Caco-2 (cell line): ENCODE measurements at places on chromosomes 6 and 20. TPM values are rescaled to one million over a fixed set of nuclear protein-coding genes. Genes with fewer than 3 reads are reported as not detected.

Gene PRSS16
- total RNA-seq, result 16.4 and 16.5 TPM in 2 replicates

Gene C6orf141
- 2.1 and 2.3 TPM in 2 replicates for total RNA-seq

Gene LHFPL5
- not detected in 2 replicates for total RNA-seq

Gene CLIC5
- 15.1 and 15.6 TPM in 2 replicates for total RNA-seq

Gene SPATS1
- not detected in 2 replicates for total RNA-seq

DNA sequence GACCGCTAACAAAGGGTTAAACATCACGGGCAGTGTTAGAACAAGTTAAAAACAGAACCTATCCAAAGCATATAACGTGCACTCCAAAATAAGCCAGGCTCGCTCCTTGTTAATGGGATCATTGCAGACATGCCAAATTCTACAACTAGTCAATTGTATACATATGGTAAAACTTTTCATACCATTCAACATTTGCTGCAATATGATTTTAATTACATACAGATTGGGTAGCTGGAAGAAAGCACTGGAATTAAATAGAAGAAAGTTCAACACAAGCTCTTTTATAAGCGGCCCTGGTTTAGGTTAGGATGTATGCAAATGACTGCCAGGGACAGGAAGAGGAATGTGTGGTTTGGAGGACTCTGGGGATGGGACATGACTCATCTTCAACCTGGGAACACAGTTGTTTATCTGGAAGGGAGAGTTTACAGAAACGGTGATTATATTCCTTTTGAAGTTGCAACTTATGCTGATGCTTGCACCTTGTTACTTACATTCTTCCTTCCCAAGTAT lies 62.5 kb upstream of the TIAM2 start:
- no peak for DNase-seq
- no peaks in the 10 kb centered on the region for H3K27me3 ChIP-seq
- peaks cover 27% of the 10 kb centered on the region for H3K4me1 ChIP-seq
- peak overlapping the region; percentile 58 for H3K27ac ChIP-seq

DNA sequence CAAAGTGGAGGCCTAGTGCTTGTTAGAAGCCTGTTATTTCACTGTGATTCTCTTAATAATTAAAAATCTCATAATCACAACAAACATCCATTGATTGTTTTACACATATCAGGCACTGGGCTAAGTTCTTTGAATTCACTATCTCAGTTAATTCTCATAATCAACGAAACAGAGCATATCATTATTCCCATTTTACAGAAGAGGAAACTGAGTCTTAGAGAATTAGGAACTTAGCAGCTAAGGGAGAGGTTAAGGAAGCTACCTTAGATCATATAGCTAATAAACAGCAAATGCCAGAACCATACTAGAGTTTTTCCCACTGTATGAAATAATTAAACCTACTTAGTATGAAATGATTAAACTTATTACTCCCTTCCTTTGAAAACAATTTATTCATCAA lies 7.0 kb downstream of the HMGN3 start:
- DNase-seq, result no peak
- H3K36me3 ChIP-seq, result no peaks in the 10 kb centered on the region; the same call in 1 of the 2 replicates
- H3K27me3 ChIP-seq, result no peaks in the 10 kb centered on the region
- no peak overlapping the region for H3K4me3 ChIP-seq

DNA sequence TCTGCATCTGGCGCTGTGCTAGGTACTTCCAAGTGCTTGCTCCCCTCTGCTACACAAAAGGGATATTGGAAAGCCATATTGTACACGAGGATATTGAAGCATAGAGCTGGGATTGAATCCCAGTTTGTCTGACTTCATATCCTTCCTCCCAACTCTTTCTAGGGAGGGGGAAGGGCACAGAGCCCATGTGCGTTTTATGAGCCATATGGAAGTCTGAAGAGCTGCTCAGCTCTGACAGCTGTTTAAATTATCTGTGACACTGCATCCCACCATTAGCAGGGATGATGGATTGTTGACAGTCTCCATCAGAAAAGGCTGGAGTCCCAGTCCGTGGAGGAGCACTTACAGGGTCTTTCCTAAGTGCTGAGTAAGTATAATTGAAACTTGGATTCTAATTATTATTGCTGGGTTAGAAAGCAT lies 18.4 kb downstream of the TIAM2 start:
- no peak overlapping the region for H3K27ac ChIP-seq
- no peak for DNase-seq
- peaks cover 14% of the 10 kb centered on the region; the same call in 1 of the 2 replicates for H3K4me1 ChIP-seq
- no peaks in the 10 kb centered on the region for H3K27me3 ChIP-seq
- no peaks in the 10 kb centered on the region for H3K36me3 ChIP-seq
- no peak overlapping the region for H3K4me3 ChIP-seq

DNA sequence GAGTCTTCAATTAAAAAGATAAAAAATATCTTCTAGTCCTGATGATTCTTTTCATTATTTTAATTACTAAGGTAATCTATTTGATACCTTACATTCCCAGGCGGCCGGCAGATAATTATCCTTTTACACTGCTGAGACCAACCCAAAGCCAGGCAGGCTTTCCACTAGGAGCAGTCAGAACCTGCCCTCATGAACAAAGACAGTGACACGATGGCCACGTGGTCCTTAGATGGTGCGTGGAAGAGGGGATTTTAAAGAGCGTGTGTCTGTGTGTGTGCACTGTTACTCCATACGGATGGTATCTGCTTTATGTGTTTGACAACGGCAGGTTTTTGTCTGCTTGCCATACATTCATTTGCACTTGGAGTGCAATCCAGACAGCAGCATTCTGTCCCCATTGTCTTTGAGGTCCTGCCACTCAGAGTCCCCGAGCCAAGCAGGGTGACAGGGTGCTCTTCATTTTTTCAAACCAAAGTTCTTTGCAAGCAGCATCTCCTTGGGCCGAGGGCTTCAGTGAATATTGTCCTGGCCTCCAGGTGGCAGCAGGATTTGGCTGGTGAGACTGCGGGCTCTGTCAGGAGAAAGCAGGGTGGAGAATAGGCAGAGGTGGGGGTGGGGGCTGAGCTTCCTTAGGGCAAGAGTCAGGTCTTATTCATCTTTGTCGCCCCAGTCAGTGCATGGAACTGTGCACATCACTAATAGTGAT lies 260.5 kb downstream of the NRN1 start:
- no peaks in the 10 kb centered on the region for H3K36me3 ChIP-seq
- H3K27ac ChIP-seq, result no peak overlapping the region
- no peaks in the 10 kb centered on the region for H3K27me3 ChIP-seq
- DNase-seq, result no peak
- H3K4me1 ChIP-seq, result no peaks in the 10 kb centered on the region

DNA sequence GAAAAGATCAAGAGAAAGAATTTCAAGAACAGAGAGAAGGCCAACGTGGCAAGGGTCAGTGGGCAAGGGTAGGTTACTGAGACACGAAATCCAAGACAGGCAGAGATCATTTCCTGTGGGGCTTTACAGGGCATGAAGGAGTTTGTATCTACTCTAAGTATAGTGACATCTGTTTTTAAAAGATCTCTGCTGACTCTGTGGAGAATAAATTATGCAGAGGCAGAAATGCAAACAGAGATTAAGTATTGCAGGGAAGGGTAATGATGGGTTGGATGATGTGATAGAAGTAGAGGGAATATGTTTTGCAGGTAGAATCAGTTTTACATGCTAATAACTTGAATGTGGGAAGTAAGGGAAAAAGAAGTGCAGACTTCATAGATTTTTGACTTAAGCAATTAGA lies 243.5 kb downstream of the FRK start:
- no peaks in the 10 kb centered on the region for H3K4me1 ChIP-seq
- no peak overlapping the region for H3K4me3 ChIP-seq
- no peak overlapping the region for H3K27ac ChIP-seq
- no peak for DNase-seq
- H3K27me3 ChIP-seq, result no peaks in the 10 kb centered on the region

DNA sequence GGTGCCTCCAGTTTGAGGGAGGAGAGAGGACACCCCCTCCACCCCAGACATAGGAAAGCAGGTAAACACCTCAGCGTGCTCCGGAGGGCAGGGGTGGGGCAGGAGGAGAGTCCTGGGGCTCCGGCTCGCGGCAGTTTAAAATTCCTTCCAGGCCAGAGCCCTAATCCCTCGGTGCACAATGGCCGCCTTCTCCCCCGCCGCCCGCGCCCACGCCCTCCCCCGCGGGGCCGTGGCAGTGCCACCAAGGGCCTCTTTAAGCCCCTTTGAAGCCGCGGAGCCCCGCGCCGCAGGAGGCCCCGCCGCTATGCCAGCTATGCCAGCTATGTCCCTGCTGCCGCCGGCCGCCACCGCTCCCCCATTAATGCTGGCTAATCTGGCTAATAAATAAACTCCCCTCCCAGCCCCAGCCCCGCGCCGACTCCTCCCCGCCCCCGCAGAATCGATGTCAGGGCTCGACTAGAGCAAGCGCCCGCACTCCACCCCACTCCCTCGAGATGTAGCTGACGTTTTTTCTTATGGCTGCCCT lies 125.1 kb downstream of the MRPL14 start:
- peak overlapping the region; percentile 49 for H3K4me3 ChIP-seq
- peaks cover 21% of the 10 kb centered on the region for H3K4me1 ChIP-seq
- H3K36me3 ChIP-seq, result no peaks in the 10 kb centered on the region
- DNase-seq, result peak; percentile 83

DNA sequence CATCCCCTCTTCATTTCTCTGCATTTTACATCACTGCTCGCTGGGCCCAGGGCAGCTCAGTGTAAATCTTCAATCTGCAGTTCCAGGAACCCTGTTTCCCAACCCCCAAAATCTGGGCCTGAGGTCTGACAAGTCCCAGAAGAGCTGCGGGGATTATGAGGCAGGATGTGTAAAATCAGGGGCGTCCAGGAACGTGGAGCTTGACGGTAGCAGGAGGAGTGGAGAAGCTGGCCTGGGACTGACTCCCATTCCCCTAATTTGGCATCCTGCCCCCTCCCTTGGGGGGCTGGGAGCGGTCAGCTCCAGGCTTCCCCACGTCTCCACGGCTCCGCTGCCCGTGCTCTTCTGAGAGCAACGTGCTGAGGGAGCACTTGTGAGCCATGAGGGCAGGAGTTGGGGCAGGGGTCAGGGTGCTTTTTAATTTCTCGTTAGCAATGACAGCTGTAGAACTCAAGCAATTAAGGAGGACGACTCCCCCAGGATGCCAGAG lies 23.4 kb upstream of the VEGFA start:
- no peaks in the 10 kb centered on the region for H3K27me3 ChIP-seq
- H3K27ac ChIP-seq, result no peak overlapping the region
- no peaks in the 10 kb centered on the region for H3K36me3 ChIP-seq
- no peak for DNase-seq

DNA sequence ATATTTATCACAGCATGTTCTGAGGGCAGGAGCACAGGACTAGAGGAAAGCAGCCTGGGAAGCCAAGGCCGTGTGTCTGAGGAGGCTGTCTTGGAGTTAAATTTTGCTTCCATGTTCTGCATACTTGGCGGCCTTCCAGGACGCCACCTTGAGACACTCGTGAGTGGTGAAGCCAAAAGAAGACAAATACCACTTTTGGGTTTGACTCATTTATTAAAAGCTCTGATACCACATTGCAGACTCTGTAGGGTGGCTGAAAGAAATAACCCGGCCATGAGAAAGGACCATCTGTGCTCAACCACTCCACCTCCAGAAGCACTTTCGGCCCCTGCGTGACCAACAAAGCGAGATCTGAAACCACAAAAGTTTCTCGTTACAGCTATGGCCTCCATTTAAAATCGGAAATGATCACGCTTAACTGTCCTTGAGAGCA lies 120.0 kb downstream of the TMEM242 start:
- H3K4me1 ChIP-seq, result no peaks in the 10 kb centered on the region
- no peak overlapping the region for H3K27ac ChIP-seq

- DNase-seq, result no peak
- H3K27me3 ChIP-seq, result no peaks in the 10 kb centered on the region; the same call in 1 of the 2 replicates
- no peak overlapping the region for H3K27ac ChIP-seq
- peaks cover 25% of the 10 kb centered on the region for H3K4me1 ChIP-seq
- no peaks in the 10 kb centered on the region for H3K36me3 ChIP-seq
Observed at GRCh38 chr6:121881974-121882667, 446.7 kb downstream of the GJA1 start.
